ENCODE measurements at places on chromosomes 4 and X.

DNA sequence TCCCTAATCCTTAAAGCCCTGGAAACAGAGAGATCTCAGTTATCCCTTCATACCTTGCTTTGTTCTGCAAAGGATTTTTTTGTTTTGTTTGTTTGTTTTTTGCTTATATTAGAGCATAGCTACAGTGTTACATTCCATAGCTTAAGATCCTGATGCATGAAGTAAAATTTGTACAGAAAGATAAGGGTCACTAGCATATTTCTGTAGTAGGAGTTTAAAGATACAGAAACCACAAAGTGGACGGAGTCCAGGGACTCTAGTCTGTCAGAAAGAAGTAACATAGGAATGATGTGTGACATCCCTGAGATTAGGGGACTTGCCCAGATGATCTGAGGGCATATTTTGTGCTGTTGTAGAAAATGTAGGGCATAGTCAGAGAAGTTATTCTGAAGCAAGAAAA lies 151.9 kb upstream of the PLAC1 start:
- DNase-seq = no peak

DNA sequence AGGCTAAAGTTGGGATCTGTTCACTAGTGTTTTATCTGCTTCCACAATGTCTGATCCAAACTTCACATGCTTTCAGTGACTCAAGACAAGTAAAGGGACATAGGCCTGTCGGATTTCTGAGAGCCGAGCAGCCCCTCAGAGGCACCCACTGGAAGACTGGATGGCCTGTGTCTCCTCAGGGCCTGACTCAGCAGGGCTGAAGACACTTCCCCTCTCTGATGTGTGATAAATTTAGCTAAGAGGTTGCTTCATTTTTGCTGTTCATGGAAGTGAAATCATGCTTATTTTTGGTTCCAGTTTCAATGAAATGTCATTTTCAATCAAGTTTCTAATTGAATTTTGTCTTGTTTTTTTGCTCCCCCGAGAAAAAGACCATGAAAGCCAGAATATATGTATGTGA lies 93.7 kb downstream of the MXRA5 start:
- no peak for DNase-seq

- DNase-seq = no peak
These were observed 39.3 kb upstream of the FHDC1 start for GRCh38 chr4:152896811-152897210.

DNA sequence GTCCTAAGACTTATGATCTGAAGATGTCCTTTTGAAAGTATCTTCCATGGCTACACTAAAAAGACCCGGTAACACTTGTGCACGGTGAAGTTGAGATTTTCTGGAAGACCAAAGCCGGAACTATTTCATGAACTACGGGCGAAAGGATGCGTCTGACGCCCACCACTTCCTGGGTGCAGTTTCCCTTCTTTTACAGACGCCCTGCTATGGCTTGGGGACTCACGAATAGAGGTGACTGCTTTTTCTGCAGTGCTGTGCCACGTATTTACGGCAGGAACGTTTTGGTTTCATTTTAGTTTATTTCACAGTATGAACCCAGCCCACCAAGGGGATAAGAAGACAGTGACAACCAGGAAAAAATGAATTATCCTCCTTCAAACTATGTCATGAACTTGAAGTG lies 180.4 kb downstream of the AFAP1 start:
- no peak for DNase-seq

DNA sequence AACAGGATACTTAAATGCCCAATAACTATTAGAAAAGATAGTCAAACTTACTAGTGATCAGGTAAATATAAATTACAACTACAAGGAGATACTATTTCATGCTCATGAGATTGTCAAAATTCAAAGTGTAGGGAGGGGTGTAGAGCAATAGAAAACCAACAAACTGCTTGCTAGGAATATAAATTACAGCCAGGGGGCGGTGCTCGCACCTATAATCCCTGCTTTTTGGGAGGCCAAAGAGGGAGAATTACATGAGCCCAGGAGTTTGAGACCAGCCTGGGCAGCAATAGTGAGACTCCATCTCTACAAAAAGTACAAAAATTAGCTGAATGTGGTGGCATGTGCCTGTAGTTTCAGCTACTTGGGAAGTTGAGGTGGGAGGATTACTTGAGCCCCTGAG lies 556.5 kb upstream of the NR3C2 start:
- no peak for DNase-seq

- DNase-seq = no peak
These were observed 919.1 kb downstream of the ADGRL3 start for GRCh38 chr4:62119195-62119594.

GRCh38 chrX:24023972-24024669 lies 2.9 kb downstream of the KLHL15 start:
- DNase-seq = no peak

DNA sequence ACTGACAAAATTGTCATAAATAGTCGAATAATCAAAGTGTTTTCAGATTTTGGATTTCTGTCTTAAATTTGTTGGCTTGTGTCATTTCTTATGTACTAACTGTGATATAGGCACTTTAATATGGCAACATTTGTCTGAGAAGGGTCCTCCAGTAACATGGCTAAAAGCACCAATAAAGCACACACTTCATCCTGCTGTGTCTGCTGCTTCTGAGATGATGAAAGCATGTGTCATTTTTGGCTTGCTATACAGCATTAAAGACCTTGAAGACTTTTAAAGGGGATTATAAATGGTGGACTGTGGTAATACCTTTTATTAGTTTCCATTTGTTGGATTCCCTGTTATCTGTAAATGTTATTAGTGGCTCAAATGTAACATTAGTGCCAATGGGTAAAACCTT lies 551.8 kb upstream of the GRID2 start:
- DNase-seq = no peak

DNA sequence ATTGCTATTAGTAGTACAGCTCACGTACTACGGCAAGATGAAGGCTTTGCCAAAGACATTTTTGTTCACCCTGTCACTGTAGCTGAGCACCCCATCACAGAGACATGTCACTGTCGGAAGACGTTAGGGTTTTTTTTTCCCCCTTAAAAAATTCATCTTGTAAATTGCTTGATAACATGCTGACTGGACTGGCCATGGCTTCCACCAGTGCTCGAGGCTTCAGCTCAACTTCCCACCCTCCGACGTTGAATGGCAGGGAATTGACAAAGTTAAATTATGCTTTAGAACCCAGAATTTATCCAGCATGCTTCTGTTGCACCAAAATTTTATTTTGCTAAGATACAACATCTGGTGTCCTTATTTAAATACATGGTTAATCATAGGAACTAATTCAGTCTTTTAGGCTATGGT lies 707 bp upstream of the OTUD4 start:
- no peak for DNase-seq

DNA sequence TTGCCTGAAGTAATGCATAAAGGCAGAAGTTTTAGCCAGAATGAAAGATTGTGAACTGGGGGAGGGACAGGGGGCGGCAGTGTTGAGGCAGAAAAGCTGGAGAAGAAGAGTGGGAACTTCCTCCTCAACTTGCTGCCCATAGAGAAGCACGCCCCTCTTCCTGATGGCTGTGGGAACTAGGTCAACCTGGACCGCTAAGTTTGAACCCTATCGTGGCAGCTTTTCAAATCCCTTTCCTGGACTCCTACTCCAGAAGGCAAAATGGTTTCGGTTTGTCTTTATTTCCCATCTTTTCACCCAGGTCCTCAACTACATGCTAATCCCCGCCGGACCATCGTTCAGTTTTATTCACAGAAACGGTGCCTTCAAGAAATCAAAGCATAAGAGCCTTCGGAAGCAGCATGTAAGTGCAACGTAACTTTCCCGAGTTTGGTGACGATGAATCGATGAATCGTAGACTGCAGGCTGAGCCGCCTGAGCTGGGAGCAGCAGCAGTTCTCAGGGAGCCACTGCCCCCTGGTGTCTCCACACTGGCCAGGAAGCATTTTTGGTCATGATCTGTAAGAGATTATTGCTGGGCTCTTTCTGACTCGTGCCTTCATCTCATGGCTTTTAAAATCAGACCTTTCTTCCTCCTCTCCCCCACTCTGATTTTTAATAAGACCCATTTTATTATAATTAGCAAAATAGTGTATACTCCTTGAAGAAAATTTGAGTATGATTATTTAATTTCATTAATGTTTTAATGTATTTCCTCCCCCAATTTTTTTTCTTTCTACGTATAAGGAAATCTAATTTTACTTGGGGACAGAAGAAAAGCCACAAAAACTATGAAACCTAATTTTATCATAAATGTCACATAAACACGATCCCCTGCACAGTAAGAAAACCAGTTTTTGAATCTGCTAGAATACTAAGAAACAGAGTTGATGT lies 21.4 kb downstream of the SPINK2 start:
- peak; percentile 37 for DNase-seq

- DNase-seq = no peak
These were observed 12.5 kb upstream of the CLNK start for GRCh38 chr4:10697086-10697485.

DNA sequence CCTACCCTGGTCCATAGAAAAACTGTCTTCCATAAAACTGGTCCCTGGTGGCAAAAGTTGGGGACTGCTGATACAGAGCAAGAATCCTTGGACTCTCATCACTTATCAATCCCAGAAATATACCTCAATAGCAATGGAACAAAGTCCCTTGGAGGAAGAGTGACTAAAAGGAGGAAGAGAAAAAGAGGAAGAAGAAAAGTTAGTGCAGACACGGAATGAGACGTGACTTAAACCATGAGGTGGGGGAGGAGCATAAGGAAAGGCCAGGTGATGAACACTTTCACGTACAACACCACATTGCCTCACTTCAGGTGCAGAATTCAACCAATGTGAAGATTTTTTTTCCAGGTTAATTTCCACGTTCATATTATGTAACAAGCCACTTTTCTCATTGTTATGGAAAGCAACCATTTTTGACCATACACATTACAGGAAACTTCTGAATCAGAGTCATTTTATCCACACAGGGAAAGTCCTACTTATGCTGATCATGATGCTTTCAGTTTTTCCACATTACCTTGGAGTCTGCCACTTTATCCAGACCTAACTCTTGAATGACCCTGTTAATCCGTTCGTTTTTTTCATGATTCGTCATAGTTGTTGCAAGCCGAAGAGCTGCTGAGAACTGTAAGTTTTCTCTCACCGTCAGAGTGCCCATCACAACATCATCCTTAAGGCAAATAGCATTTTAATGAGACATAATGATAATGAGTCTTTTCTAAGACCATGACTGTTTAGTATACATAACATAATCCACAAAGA lies 27.7 kb downstream of the ABCG2 start:
- no peak for DNase-seq

- DNase-seq = no peak
These were observed 95.3 kb downstream of the POLA1 start for GRCh38 chrX:24789047-24789446.

GRCh38 chr4:5932035-5932568 lies 39.2 kb upstream of the CRMP1 start:
- peak; percentile 25 for DNase-seq

GRCh38 chrX:41796046-41796445 lies 72.1 kb downstream of the GPR82 start:
- no peak for DNase-seq

GRCh38 chrX:119468551-119469312 lies 488 bp downstream of the SLC25A5 start:
- DNase-seq = peak; percentile 93

DNA sequence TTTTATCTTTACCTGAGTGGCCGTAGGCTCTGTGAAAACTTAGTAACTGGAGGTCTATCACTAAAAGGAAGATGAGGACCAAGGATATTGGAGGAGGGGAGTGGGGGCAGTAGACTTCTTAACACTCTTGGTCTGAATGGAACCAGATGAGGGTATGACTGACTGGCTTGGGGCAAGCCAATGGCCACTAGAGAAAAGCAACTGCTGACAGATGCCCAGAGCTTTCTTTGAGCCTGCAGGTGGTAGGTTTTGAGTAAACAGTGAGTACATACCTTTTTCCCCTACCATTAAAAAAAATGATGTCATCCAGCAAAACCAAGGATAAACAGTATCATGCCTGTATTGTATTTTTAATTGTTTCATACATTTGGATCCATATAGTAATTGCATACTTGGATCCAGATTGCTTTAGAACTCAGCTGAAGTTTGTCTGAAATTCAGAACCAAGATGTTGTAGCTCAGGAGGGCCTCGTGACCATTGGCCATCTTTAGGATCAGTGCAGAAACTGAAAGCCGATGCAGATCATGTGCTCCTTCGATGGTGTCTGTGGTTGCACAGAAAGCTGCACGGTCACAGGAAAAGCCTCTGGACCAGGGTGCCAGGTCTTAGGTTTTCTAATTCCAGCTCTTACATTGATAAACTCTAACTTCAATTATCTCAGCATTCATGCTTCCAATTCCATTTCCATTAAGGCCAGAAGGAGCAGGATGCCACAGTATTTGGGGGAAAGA lies 131.0 kb downstream of the PDGFRA start:
- no peak for DNase-seq

DNA sequence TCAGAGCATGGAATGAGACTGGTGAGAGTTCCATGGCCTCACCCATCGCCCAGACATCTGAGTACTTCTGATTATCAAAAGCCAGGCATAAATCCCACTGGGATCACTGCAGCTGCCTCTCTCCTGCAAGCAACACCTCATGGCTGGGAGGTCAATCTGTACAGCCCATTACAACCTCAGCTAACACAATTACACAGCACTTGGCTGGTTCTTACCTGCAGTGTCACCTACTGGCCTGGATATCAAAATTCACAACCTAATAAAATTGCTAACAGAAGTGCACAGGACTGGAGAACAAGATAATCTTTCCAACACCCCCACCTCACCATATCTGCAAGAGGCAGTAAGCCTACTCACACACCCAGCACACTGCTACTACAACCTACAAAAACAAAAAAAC lies 341.7 kb upstream of the NDST3 start:
- DNase-seq = no peak

DNA sequence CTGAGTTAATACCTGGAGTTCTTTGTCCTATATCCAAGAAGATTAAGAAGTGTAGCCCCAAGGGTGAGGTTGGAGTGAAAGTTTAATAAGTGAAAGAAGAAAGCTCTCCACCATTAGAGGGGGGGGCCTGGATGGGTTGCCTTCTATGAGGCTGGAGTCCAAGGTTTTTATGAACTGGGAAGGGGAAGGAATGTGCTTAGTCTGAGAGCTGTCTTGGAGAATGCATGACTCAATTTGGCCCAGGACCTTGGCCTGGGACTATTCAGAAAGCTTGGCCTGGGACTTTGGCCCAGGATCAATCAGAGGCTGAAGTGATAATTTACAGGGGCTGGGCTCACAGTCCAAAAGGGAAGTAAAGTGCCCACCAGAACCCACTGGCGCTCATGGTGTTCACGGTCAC lies 1049.0 kb upstream of the GRIA3 start:
- no peak for DNase-seq

DNA sequence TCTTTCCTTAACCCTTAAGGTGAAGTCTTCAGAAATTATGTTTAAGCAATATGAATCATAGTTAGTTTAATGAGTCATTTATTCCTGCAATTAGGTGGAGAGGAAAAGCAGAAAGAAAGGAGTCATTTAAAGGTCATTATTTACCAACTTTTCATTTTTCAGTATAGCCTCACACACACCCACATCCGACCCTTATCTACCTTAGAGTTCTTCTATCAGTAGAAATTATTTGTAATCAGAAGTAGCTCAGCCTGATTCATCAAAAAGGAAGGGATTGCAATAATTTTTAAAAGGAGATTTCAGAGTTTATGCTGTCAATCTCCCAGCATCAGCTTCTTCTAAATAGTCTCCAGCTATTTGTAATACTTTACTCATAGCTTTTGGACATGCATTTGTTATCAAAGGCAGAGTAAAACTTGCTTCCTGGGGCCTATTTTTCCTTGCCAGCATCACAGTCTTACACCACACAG lies 5.9 kb downstream of the ANXA10 start:
- DNase-seq = no peak

Measured in ascending aorta (tissue), 2 donors.